Gastrocnemius medialis (tissue), 4 donors: ENCODE measurements at places on chromosomes 13 and 19. TPM values are rescaled to one million over a fixed set of nuclear protein-coding genes. Genes with fewer than 3 reads are reported as not detected.

CEACAM20 gene
- total RNA-seq = not detected

ODAD3 gene
- not detected for total RNA-seq

ZNF738 gene
- not detected for total RNA-seq

ZFP28 gene
- 4.9 TPM for total RNA-seq

PDE4A gene
- 7.5 TPM for total RNA-seq

- no peak for DNase-seq
- H3K4me3 ChIP-seq = no peak overlapping the region
- no peaks in the 10 kb centered on the region for H3K36me3 ChIP-seq
- H3K27me3 ChIP-seq = no peaks in the 10 kb centered on the region
- H3K27ac ChIP-seq = no peak overlapping the region
Measured at GRCh38 chr13:93708308-93709075, 481.9 kb downstream of the GPC6 start.

DNA sequence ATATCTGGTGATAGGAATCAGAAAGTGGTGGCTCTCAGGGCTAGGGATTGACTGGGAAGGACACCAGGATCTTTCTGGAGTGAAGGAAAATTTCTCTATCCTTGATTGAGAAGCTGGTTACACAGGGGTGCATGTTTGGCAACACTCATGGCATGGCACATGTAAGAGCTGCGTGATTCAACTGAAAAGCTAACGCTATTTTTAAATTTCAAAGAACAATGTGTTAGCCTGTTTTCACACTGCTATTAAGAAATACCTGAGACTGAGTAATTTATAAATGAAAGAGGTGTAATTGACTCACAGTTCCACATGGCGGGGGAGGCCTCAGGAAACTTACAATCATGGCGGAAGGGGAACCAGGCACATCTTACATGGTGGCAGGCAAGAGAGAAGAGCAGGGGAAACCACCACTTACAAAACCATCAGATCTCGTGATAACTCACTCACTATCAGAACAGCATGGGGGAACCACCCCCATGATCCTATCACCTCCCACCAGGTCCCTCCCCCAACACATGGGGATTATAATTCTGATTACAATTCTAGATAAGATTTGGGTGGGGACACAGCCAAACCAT, 7.4 kb downstream of the SIGLEC8 start:
- H3K4me3 ChIP-seq = no peak overlapping the region
- H3K4me1 ChIP-seq = no peaks in the 10 kb centered on the region
- H3K36me3 ChIP-seq = no peaks in the 10 kb centered on the region

- H3K4me3 ChIP-seq = peak overlapping the region; percentile 30
- no peaks in the 10 kb centered on the region for H3K4me1 ChIP-seq
- H3K36me3 ChIP-seq = peaks cover 5% of the 10 kb centered on the region
- no peak for DNase-seq
Measured at GRCh38 chr19:37537391-37537947, 30.7 kb downstream of the ZNF793 start.

DNA sequence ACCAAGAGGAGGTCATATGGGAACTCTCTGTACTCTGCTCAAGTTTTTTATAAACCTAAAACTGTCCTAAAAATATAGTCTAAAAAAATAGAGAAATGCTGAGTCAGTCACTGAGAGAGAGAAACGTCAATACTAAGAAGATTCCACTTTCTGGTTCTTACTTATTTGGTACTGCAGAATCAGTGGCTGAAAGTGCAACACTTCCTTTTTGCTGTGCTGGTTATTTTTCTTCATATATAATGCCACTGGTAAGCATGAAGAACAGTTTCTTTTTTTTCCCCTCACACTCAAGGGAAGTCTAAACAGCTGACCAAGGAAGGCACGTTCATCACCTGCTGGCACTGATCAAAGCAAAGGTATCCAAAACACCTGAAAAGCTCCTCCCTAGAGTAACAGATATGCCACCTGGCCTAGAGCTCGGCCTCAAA, 44.3 kb upstream of the N4BP2L1 start:
- no peak overlapping the region for H3K4me3 ChIP-seq
- no peak for DNase-seq

DNA sequence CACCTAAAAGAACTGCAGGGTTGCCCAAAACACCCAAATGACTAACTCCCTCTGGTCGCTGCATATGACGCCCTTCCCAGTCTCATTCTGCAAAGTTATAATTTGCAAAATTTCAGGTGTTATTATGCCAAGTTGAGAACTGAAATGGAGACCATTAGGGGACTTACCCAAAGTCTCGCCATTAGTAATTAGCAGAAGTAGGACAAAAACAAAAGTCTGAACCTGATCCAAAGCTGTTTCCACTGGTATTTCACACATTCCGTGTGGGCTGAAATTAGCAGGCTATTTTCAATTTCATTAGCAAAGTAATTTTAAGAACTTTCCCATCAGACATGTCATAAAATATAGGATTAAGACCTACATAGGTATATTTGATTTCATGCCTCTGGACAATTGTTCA, 6.8 kb downstream of the RUBCNL start:
- H3K27ac ChIP-seq = no peak overlapping the region
- no peak overlapping the region for H3K4me3 ChIP-seq
- no peak for DNase-seq
- no peaks in the 10 kb centered on the region for H3K36me3 ChIP-seq
- no peaks in the 10 kb centered on the region for H3K4me1 ChIP-seq
- H3K27me3 ChIP-seq = no peaks in the 10 kb centered on the region

- DNase-seq = no peak
- H3K27me3 ChIP-seq = no peaks in the 10 kb centered on the region
- H3K36me3 ChIP-seq = no peaks in the 10 kb centered on the region
- H3K4me1 ChIP-seq = no peaks in the 10 kb centered on the region
Measured at GRCh38 chr13:92187378-92187989, 789.1 kb downstream of the GPC5 start.

DNA sequence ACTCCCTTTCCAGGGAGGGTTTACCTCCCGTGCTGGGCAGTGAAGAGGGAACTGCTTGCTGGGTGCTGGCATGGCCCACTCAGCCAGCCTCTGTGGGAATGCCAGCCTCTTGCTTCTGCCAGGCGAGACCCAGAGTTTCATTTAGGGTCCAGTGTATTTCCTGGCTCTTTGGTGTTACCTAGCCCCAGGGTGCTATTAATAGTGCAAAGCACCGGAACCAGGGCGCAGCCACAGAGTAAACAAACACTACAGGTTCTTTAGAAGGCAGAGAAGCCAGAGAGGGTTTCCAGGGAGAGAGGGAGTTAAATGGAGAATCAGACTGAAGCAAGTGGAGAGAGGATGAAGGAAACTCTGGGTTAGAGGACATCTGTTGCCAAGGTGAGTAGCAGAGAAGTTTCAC, 74.9 kb upstream of the SPATA13 start:
- no peak overlapping the region for H3K27ac ChIP-seq
- no peak for DNase-seq
- no peaks in the 10 kb centered on the region for H3K4me1 ChIP-seq
- H3K27me3 ChIP-seq = no peaks in the 10 kb centered on the region
- H3K4me3 ChIP-seq = no peak overlapping the region

DNA sequence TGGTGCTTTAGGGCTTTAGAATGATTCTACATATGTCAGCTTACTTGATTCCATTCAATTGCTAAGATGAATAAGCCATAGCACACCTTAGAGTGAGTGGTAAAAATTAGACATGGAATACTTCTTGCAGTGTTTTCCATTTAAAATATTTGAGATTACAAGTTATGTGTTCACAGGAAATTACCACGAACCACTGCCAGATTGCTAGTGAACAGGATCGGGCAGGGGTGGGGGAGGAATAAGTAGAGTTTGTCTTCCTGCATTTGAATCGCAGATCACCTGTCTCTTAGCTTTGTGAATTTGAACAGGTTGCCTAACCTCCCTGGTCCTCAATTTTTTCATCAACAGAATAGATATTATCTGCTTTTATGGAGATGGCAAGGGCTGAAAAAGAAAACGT, 124.6 kb downstream of the GGACT start:
- H3K27me3 ChIP-seq = no peaks in the 10 kb centered on the region
- DNase-seq = no peak
- no peak overlapping the region for H3K27ac ChIP-seq
- no peaks in the 10 kb centered on the region for H3K36me3 ChIP-seq
- H3K4me1 ChIP-seq = no peaks in the 10 kb centered on the region
- H3K4me3 ChIP-seq = no peak overlapping the region

GRCh38 chr13:34462843-34463242, 479.2 kb upstream of the NBEA start:
- no peaks in the 10 kb centered on the region for H3K4me1 ChIP-seq
- H3K36me3 ChIP-seq = no peaks in the 10 kb centered on the region
- DNase-seq = no peak
- no peak overlapping the region for H3K27ac ChIP-seq
- H3K4me3 ChIP-seq = no peak overlapping the region

DNA sequence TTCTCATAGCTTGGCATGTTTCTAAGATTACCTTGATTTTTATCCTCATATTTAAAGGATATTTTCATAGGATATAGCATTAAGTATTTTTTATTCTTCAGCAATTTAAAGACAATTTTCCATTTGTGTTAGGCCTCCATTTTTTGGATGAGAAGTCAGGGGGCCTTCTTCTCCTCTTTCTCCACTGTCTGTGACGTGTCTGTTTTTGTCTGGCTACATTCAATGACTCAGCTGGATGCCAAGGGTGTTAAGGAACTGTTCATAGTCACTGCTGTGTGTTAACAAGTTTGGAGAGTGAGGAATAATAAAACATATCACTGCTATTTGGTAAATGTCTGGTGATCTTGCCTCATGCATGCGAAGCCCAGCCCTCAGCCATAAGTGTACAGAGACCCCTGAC, 36.4 kb downstream of the ZNF582 start:
- peaks cover 15% of the 10 kb centered on the region for H3K36me3 ChIP-seq
- no peaks in the 10 kb centered on the region for H3K27me3 ChIP-seq
- no peak for DNase-seq
- H3K27ac ChIP-seq = no peak overlapping the region
- H3K4me3 ChIP-seq = no peak overlapping the region

DNA sequence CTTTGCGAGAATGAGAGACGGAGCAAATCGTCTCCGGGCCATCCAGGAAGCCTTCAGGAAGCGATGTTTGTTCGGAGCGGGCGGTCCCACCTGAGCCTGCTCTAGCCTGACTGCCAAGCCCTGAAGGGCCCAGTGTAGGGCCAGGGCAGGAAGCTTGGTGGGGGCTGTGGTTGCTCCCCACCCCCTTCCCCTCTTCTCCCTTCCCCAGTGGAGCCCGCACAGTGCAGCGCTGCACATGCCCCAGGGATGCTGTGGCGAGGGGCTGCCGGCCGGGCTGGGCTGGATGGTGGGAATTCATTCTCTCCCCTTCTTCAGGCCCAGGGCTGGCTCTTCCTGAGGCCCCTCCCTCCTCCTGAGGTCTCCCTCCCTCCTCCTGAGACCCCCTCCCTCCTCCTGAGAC, 7.1 kb upstream of the GRTP1 start:
- H3K4me3 ChIP-seq = no peak overlapping the region
- no peaks in the 10 kb centered on the region for H3K36me3 ChIP-seq
- H3K27ac ChIP-seq = no peak overlapping the region
- no peaks in the 10 kb centered on the region for H3K27me3 ChIP-seq
- H3K4me1 ChIP-seq = no peaks in the 10 kb centered on the region

GRCh38 chr13:29548722-29549121, 46.8 kb downstream of the SLC7A1 start:
- no peak overlapping the region for H3K27ac ChIP-seq
- H3K27me3 ChIP-seq = no peaks in the 10 kb centered on the region
- no peaks in the 10 kb centered on the region for H3K4me1 ChIP-seq
- no peak overlapping the region for H3K4me3 ChIP-seq
- DNase-seq = no peak

DNA sequence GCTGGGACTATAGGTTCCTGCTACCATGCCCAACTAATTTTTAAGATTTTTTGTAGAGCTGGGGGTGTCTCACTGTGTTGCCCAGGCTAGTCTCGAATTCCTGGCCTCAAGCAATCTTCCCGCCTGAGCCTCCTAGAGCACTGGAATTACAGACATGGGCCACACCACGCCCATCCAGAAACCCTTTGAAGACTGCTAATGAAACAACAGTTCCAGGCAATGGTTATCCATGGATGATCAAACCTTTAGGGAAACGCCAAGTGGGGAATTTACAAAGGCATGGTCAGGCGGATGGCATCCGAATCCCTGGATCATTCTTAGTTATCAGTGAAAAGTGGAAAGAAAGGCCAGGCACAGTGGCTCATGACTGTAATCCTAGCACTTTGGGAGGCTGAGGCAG, 16.9 kb upstream of the DNMT1 start:
- H3K4me1 ChIP-seq = no peaks in the 10 kb centered on the region
- no peaks in the 10 kb centered on the region for H3K27me3 ChIP-seq
- H3K4me3 ChIP-seq = no peak overlapping the region

- DNase-seq = no peak
- no peaks in the 10 kb centered on the region for H3K36me3 ChIP-seq
- H3K27me3 ChIP-seq = no peaks in the 10 kb centered on the region
- H3K4me3 ChIP-seq = no peak overlapping the region
- H3K4me1 ChIP-seq = peaks cover 19% of the 10 kb centered on the region
Measured at GRCh38 chr13:73945382-73945781, 188.8 kb downstream of the KLF12 start.

DNA sequence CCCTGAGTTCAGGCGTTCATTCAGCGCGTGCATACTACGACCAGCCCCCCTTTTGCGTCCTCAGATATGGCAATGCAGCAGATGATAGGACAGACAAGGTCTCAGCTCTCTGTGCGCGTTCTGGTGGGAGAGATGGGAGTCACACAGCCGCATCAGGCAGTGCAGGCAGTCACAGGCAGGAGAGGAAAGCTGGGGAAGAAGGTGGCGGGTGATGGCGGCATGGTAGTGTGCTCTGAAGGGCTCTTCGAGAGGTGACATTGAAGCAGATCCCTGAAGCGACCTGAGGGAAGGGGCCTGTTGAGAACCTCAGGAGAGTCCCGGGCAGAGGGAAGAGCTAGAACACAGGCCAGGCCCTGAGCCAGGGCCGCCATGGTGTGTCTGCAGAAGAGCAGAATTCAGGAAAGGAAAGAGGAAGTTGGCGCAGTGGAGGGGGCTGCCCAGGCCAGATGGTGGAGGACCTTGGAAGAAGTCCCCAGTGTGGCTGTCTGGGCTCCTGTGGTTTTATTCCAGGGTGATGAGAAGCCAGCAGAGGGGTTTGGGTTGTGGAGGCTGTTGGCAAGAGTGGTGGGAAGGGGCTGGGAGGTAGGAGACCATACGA, 3.5 kb downstream of the USF2 start:
- no peak overlapping the region for H3K4me3 ChIP-seq
- DNase-seq = no peak
- no peak overlapping the region for H3K27ac ChIP-seq
- peaks cover 6% of the 10 kb centered on the region for H3K4me1 ChIP-seq
- H3K27me3 ChIP-seq = no peaks in the 10 kb centered on the region
- H3K36me3 ChIP-seq = peaks cover 65% of the 10 kb centered on the region

- peak within 1 kb of the TSS; percentile 66 for H3K4me3 ChIP-seq
- H3K27me3 ChIP-seq = no peaks in the 10 kb centered on the region
- no peaks in the 10 kb centered on the region for H3K4me1 ChIP-seq
- peak; percentile 31 for DNase-seq
Measured at GRCh38 chr19:57708641-57709361, at the start of gene ZNF154. TSS of gene ZNF154 (minus strand) at chr19:57709204. CDS start at chr19:57708971, 233 bp downstream.
